ENCODE measurements at places on chromosomes 2 and 18.

DNA sequence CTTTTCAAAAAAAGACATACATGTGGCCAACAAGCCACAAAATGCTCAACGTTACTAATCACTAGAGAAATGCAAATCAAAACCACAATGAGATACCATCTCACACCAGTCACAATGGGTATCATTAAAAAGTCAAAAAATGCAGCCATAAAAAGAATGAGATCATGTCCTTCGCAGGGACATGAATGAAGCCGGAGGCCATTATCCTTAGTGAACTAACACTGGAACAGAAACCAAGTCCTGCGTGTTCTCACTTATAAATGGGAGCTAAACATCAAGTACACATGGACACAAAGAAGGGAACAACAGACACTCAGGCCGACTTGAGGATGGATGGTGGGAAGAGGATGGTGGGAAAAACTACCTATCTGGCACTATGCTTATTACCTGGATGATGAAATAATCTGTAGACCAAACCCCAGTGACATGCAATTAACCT lies 17.8 kb upstream of the ATL2 start:
- no peak for DNase-seq

GRCh38 chr2:150878356-150878755 lies 383.3 kb downstream of the RBM43 start:
- DNase-seq = no peak

DNA sequence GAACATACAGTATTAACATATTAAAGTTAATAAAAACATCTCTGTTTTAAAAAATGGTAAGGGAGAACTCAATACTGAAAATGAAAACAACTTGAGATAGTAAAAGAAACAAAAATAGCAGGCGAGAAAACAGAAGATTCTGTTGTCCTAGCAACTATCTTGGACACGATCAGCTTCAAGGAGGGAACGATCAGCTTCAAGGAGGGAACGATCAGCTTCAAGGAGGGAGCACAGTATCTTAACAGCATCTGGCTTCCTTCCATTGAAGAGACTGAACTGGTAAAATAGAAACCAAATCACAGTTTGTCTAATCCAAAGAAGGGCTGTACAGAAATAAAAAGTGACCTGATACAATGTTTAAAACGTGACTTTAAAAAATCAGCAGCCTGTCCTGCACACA lies 51.8 kb downstream of the NDUFA10 start:
- no peak for DNase-seq

DNA sequence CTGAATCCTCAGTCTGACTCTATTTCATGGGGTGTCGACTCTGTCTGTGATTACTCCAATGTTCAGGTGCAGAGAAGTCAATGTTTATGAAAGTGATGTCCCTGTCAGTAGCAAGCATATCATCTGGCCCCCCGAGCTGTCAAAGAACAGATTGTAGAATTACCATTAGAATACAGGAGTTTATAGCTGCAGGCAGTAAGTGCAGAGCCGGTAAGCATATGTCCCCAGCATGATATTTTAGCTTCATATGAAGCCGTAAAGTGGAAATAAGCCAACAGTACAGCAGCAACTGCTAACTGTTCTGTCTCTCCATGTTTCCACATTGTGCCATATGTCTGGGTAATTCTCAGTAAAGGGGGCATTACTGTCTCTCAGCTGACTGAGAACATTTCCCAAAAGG lies 541.8 kb downstream of the SOX11 start:
- no peak for DNase-seq

GRCh38 chr18:44238911-44239310 lies 441.8 kb upstream of the SETBP1 start:
- no peak for DNase-seq

DNA sequence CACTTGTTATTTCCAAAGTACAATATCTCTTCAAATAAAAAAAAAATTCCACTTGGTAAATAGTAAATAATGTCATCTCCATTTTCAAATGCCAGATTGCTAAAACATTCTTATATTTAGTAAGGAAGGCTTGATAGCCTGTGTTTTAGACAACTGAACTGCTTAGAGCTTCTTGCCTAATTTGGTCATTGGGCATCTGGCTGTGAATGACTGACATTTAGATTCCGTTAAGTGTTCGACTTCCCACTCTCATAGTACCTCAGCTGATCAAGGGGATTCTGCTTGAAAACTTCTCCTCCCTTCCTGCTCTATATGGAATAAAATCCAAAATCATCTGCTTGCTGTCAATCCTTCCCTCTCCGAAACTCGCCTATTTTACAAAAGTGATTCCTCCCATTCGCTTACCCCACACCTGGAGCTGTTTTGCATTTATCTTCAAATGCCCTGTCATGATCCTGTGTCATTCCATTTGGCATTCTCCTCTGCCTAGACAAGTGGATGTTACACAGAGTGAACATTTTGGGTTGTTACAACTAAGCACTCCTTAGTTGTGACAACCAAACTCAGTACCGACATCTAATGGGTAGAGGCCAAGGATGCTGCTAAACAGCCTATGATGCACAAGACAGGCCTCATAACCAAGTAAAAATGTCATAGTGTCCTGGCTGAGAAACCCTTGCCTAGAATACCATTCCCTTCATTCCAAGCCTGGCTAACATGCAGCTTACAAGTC lies 181.0 kb downstream of the CDH2 start:
- DNase-seq = no peak

All from GM20000 (cell line).